Left cardiac atrium (tissue), 4 donors: ENCODE measurements at places on chromosomes 1 and 21. TPM values are rescaled to one million over a fixed set of nuclear protein-coding genes. Genes with fewer than 3 reads are reported as not detected.

DNA sequence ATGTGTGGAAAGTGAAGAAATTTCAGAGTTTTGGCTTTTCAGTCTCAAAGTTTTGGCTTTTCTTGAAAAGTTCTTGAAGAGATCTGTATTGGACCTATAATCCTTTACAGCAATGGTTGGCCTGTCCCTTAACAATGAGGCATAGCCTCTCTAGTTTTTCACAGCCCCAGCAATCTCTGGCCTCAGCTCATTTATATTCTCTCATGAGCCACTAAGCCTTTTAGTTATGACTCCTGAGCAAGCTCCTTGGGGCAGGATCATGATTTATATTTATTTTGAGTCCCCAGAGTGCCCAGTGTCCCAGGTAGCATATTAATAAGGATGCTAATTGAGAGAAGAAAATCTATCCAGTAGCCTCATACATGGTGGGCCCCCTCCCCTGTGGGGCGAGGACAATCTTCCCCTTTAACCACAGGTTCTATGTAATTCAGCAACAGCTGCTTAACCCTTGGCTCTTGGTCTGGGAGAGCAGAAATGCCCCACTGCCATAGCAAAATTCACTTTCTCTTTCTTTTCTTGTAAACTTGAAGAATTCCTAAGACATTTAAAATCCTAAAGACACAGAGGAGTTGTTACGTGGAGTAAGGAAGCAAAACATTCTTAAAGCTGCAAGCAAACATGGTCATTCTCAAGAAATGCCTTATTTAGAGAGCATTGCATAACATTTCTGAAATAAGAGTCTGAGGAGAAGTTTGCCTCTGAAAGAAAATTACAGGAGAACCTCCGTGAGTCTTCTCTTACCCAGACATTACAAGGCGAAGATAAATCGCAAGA lies 6.3 kb downstream of the NGF start:
- no peak for DNase-seq

DNA sequence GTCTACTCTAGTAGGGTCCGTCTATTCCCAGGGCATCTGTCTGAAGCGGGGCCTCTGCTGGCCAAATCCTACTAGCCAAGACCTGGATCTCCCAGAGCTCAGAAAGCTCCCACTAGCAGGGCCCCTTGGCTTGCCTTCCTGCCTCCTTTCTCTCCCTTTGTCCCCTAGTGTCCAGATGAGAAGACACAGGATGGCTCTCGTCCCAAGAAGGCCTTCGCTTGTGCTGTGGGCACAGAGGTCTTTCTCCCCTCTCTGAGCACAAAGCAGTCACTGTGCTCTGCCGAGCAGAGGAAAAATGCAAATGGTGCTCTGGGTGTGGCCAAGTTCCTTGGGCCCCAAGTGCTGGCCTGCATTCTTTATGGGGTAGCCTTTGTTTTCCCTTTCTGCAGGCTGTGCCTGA lies 13.0 kb upstream of the GPR137B start:
- no peak for DNase-seq

DNA sequence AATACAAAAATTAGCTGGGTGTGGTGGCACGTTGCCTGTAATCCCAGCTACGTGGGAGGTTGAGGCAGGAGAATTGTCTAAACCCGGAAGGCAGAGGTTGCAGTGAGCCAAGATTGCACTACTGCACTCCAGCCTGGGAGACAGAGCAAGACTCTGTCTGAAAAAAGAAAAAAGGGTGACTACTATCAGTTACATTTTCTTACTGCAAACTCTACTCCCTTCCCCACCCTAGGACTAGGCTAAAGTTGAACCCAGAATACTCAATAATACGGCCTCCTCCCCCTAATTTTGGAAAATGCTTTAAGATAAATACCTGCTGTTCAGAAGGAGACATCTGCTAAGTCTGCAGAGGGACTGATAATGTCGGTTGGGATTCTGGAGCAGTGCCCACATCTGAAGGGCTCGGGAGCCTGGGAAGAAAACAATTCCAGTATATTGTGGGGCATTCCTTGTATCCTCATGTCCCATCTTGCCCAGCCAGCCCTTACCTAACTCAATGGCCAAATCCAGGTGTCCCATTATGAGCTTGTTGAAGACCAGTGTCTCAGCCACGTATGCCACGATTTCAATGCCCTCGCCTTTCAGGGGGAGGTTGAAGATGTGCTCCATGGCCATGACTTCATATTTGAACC lies 89.7 kb downstream of the ADCY10 start:
- DNase-seq, result no peak

GRCh38 chr1:25858494-25858893 lies 763 bp downstream of the AUNIP start:
- DNase-seq, result no peak

Gene CACHD1
- total RNA-seq, result 3.5 TPM

Gene PDZK1IP1
- total RNA-seq, result 1.9 TPM

Gene OR6N1
- not detected for total RNA-seq

Gene SLC19A1
- 8.6 TPM for total RNA-seq

Gene FTCD
- total RNA-seq, result 0.68 TPM

Gene KRTAP12-2
- total RNA-seq, result not detected

Gene PARS2
- 2.9 TPM for total RNA-seq
